Suppressor macrophage (primary cell): ENCODE measurements at places on chromosomes 11 and 22.

GRCh38 chr22:43880541-43880991 lies 11.2 kb downstream of the PNPLA5 start:
- DNase-seq, result no peak

DNA sequence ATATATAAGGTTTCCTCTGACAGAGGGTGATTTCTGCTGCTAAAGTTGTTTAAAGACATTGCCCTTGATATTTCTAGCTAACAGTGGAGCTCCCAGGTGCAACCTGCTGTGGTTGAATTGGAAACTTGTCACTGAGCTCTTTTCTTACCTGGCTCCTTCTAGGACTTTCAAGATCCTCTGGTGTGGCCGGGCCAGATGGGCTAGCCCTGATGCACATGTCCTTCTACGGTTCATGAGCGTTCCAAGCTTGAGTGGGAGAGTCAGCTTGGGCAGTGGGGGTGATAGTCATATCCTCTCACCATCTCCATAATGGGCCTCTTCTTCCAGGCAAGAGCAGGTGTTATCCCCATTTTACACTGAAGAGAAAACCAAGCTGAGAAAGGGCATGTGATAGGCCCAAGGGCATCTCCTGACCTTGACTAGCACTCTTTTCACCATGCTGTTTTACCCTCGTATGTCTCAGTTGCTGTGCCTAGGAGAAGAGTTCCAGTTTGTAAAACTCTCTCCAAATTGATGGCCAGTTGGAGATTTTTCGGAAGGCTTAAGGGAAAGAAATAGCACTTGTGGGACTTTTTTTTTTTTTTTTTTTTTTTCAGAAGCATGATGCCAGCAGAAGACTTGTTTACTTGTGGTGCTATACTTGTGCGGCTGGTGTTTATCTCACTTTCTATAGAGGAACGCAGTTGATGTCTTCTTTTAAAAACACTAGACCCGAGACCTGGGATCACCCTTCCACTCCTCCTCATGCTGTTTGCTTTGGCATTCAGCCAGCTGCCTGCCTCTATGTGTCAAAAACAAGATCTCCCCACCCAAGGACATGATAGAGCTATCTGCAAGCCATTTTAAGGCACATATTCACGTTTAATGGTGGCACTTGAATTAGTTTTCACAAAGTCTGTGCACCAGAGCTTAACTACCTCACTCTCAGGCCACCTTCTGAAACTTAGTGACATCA lies 32.6 kb downstream of the TEAD1 start:
- no peak for DNase-seq

GRCh38 chr11:28514391-28514790 lies 406.2 kb downstream of the METTL15 start:
- DNase-seq, result no peak

DNA sequence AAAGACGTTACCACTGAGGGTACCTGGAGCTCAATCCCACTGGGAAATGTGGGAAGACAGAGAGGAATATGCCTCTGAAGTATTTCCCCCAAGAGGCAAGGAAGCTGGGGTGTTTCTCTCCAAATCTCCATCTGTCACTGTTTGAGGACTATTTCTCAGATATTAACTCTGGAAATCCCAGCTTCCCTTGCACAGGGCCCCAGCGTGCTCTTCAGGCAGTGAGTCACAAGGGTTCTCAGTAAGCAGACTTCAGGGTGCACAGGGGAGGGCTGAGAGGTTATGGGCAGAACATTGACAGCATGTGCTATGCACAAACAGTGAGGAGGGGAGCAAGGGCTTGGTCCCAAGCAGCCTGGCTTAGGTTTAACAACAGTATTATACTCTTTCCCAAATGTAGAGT lies 60.9 kb upstream of the EED start:
- peak; percentile 52 for DNase-seq

GRCh38 chr11:108938604-108939003 lies 273.7 kb downstream of the DDX10 start:
- no peak for DNase-seq
